ENCODE measurements at places on chromosomes 3 and 15.

DNA sequence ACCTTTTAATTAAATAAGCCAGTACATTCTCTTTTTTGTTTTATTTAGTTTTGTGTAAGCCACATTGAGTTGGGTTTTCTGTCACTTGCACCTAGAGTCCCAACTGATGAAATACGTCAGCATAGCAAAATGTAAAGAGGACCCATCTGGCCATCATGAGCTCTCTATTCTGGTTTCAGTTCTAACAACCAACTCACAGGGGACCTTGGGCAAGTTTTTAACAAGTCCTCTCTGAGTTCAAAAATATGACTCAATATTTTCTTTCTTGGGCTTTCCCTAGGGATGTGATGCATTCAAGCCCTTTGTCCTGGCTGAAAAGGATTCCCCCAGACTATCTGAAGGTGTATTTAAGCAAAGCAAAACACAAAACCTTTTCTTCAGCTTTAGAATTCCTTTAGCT is 32.9 kb downstream of the PLCH1 start:
- DNase-seq = no peak

- DNase-seq = no peak
Observed at GRCh38 chr3:10505050-10505790, at the start of gene ATP2B2. Gene ATP2B2 (minus strand): TSS chr3:10505586. CDS start chr3:10449543, 56,043 bp downstream.

DNA sequence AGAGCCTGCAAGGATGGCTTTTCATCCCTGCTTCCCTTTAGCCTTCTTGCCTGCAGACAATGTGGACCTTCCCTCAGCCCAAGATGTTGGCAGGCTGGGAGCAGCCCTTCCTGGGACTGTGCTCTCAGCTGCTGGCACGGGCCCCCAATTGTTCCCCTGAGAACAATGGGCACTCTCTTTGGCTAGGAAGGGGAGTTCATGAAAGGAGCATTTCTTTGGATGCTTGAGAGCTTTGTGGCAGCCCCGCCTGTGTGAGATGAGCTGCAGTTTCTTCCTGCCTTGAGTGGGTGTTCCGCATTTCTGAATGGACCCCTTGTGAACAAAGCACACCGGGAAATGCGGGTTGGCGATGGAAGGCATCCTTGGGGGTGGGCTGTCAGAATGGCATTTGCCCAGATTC is 35.0 kb upstream of the BSN start:
- DNase-seq = no peak

- DNase-seq = no peak
Observed at GRCh38 chr3:154025007-154025406, 96.2 kb upstream of the ARHGEF26 start.

DNA sequence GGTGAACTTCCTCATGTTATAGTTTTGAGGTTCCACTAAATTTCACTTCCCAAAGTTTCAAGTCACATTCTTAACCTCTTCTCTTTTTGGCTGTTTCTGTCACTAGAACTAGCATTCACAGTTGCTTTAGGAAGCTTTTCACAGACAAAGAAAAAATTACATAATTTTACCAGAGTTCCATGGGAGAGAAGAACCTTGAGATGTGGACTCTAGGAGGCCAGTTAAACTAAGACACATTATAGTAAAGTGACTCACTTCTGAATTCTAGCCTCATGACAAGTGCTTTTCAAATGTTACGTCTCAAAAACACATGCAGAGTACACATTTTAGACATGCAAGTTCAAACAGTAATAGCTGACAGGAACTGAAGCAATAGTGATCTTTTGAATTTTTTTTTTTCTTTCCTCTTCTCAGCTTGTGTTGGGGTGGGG is 39.9 kb upstream of the LRTM1 start:
- DNase-seq = peak; percentile 83

DNA sequence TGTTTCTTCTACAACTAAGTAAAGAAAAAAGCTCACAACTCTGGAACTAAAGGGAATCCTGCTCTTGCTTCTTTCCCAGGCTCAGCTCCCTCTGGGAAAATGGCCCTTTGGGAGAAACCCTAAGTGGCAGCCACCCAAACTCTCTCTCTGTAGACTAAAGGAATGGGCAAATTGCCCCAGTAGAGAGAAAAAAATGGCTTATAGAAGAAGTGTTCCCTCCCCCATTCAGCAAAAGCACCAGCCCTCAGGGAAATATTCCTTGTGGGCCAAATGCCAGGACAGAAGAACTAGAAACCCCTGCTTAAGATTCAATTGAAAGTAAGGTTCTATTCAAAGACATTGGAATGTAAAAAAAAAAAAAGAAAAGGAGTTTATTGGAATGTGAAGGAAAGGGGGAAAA is 603.7 kb upstream of the ALCAM start:
- peak; percentile 55 for DNase-seq

GRCh38 chr15:62071711-62072308 is 5.0 kb downstream of the C2CD4A start:
- no peak for DNase-seq

GRCh38 chr15:56913670-56914069 is 4.8 kb upstream of the TCF12 start:
- DNase-seq = peak; percentile 86

- DNase-seq = peak; percentile 49
Observed at GRCh38 chr3:127690823-127691452, 18.2 kb downstream of the ABTB1 start.

DNA sequence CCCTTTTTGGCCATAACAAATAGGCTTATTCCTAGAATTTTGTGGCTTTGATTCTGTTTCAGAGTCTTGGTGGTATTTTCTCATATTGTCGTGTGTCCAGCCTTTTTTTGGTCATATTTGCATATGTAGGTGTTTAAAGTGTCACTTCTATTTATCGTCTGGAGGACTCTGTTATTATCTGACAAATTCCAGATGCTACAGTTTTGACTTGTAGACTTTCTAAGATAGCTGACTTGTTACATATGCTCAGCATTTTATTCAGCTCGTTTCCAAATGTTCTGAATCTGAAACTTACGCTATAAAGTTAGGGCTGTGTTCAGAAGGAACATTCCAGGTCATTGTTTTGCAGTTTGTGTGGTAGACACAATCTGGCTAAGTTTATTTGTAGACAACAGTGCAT is 1.9 kb downstream of the PPP4R2 start:
- no peak for DNase-seq

- no peak for DNase-seq
Observed at GRCh38 chr15:65402961-65403360, 19.8 kb downstream of the IGDCC4 start.

DNA sequence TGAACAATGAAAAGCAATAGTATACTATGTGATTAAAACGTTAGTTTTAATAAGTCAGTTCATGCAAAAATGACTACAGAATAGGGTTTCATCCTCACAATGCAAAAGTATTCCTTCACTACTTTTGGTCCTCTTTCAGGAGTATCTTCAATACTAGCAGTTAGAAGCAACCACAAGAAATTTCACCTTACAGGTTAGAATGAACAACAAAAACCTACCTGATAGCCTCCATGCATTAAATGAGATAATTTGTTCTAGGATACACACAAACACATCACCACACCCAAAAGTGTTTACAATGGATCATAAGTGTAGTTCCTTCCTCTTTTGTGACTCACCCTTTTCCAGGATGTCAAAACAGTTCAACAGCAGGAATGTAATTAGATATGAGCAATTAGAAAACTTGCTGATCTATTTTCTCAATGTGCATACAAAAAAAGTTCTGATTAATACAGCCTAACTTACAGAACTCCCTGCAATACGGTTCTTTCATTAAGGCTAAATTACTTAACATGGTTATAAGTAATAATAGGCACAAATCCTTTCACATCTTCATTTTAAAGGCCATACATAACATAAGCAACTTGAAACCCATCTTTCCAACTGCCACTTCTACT is 21.6 kb downstream of the UACA start:
- peak; percentile 48 for DNase-seq

DNA sequence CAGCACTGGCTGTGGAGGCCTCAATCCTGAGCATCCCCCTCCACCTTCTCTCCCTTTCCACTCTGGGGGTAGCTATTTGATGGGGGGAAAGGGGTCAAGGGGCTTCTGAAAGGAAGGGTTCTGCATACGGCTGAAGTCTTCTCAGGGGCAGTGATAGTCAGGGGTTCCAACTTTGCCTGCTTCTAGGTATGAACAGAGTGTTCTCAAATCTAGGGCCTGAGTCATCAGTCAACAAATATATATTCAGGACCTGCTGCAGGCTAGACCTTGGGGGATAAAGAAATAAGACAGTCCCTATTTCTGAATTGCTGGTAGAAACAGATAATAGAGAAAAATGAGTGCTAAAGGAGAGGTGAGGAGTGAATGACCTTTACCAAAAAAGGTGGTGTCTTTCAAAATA is 12.8 kb downstream of the RGMA start:
- DNase-seq = no peak

DNA sequence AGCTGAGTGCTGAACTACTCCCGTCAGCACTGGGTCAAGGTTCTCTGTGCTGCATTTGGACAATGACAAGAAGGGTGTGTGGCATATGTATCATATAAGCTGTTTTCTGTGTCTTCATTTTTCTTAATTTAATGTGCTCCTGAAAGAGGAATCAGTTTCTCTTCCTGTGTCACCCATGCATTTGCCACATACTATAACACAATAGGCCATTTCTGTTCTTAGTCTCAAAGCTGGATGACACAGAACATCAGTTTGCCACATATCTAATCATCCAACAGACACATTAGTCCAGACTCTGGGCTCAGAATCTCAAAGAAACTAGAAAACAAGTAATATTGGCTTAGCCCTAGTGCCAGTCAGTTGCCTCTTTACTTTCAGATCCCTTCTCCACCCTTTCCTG is 34.1 kb downstream of the CEP19 start:
- DNase-seq = no peak

- DNase-seq = no peak
Observed at GRCh38 chr3:106540743-106541142, 671.9 kb upstream of the CBLB start.

DNA sequence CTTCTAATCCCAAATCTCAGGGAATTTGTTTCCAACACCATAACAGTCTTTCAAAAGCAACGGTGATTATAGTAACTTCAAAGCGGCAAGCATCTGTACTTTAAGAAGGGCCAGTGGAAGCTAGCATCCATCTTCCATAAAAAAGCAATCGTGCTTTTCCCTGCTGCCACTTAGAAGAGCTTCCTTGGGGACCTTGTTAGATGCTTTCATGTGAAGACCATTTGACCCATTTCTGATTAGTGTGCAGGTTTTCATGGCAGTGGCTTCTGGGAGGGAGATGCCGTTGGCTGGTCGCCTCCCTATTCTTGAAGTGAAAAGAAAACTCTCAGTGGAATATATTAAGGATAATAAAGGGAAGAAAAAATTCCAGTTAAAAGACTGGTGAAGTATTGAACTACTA is 354.1 kb downstream of the ROBO2 start:
- no peak for DNase-seq

- DNase-seq = no peak
Observed at GRCh38 chr15:90838139-90838538, 30.2 kb upstream of the FURIN start.

GRCh38 chr15:72387741-72388140 is 10.4 kb upstream of the TMEM202 start:
- no peak for DNase-seq

DNA sequence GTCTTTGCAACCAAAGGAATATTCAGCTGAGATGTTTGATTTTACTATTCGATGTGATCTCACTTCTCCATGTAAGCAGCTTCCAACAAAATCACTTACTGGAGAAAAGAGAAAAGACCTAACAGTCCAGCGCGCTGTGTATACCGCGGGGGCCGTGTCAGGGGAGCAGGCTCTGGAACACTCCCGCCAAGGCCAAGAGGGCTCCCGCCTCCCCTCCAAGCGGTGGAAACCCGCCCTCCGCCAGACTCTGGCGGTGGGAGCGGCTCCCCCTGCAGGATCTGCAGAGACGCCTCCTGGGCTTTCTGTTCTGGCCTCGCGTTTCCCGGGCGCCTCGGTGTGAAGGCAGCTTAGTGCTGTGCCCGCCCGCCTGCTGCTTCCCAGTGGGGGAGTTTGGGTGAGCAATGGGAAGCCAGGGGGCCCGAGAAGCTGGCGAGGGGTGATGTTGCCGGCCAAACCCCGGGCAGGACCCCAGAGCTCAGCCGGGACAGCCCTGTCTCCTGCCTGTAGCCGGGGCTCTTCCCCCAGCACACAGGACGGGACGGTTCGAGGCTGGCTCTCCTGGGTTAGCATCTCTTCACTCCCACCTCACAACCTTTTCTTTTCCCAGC is 36.3 kb downstream of the CHST14 start:
- DNase-seq = peak; percentile 40

- no peak for DNase-seq
Observed at GRCh38 chr15:65077981-65078352, 1.4 kb downstream of the KBTBD13 start.

DNA sequence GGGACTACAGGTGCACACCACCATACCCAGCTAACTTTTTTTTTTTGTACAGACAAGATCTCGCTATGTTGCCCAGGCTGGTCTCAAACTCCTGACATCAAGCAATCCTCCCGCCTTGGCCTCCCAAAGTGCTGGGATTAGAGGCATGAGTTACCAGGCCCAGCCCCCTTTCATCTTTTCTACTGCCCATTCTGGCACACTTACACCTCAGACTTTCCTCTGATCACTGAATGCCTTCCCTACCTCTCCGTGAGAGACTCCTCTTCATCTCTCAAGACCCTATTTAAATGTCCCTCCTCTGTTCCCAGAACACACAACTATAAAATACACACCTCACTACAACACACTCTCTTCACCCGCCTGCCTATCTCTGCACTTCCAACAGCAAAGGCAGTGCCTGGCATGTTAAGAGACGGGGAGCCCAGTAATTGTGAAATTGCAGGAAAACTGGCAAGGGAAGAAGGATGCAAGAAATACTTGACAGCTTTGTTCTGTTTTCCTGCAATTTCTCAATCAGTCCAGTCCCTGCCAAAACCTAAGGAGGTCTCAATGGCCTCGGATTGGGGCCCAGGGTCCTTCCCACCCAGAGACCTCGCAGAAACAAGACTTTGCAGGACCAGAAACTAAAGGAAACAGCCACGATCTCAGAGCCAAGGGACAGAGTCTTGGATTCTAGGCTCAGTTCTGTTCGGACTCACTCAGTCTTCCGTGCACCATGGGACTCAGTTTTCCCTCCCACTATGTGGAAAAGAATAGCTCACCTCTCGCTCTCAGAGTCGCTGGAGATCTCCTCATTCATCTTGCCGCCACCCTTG is 849 bp downstream of the RRP9 start:
- no peak for DNase-seq

DNA sequence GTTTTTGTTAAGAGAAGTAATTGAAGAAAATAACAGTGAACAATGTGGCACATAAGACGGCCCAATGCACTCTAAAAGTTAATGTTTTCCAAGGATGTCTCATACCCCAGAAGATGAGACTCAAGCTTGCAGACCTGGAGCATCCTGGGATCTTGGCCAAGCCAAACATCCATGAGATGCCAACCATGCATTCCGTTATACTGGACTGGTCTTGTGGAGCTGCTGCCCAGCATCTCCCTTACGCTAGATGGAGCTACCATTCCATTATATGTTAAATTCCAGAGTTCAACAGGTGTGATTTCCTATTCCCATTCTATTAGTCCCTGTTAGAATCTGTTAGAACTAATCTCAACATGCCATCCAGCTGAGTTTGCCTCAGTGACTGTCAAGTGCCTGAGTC is 181.8 kb downstream of the PDCD6IP start:
- DNase-seq = peak; percentile 38

DNA sequence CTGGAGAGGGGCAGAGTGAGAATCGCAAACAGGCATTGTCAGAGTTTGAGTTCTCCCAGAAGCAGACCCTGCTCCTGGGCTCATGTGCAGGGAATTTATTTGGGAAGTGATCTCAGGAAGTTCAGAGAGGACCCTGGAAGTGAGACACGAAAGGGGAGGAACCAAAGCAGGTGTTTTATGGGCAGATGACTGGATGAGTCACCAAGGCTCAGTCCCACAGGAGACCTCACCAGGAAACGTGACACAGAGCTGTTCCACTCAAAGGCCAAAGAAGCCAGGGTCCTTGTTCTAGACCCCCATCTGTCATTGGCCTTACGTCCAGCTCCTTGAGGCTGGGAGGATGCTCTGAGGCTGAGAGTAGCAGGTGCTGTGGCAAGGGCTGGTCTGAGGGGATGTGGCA is 43.4 kb upstream of the SEC22A start:
- DNase-seq = no peak

Measured in astrocyte (in vitro differentiated cells and primary cell).